Fibroblast of lung (primary cell): ENCODE measurements at places on chromosomes 5 and 9. TPM values are rescaled to one million over a fixed set of nuclear protein-coding genes. Genes with fewer than 3 reads are reported as not detected.

ZNF483 gene
- total RNA-seq = 1.5 and 4.3 TPM in 2 replicates

PROB1 gene
- total RNA-seq = 0.77 and 1.5 TPM in 2 replicates

PCDHB11 gene
- total RNA-seq = 0.77 and 1.7 TPM in 2 replicates

NUTM2F gene
- not detected in 2 replicates for total RNA-seq

BAAT gene
- total RNA-seq = not detected in 2 replicates

RNF14 gene
- total RNA-seq = 49.1 and 62.9 TPM in 2 replicates

SPINK1 gene
- total RNA-seq = not detected in 2 replicates

TAF11L10 gene
- total RNA-seq = not detected in 2 replicates

RABL6 gene
- 55.0 and 59.6 TPM in 2 replicates for total RNA-seq

CA9 gene
- total RNA-seq = 0.17 and 0.26 TPM in 2 replicates

F2RL1 gene
- 20.8 and 25.1 TPM in 2 replicates for total RNA-seq

C5orf52 gene
- total RNA-seq = not detected in 2 replicates

PARP8 gene
- total RNA-seq = 12.1 and 24.6 TPM in 2 replicates

FABP6 gene
- not detected in 2 replicates for total RNA-seq

TXNDC8 gene
- not detected in 2 replicates for total RNA-seq

FCN2 gene
- total RNA-seq = not detected in 2 replicates

RIOK2 gene
- 24.6 and 25.4 TPM in 2 replicates for total RNA-seq

PCDHGA5 gene
- total RNA-seq = 1.5 and 2.6 TPM in 2 replicates

EPB41L4A gene
- total RNA-seq = 0.50 and 0.51 TPM in 2 replicates

HTR4 gene
- total RNA-seq = not detected in 2 replicates

GRM6 gene
- total RNA-seq = not detected in 2 replicates

ARL10 gene
- total RNA-seq = 9.8 and 11.1 TPM in 2 replicates

STING1 gene
- total RNA-seq = 35.7 and 70.2 TPM in 2 replicates

MZB1 gene
- 0.17 TPM in 1 of 2 replicates, not detected in the other for total RNA-seq

MEF2C gene
- 5.4 and 12.2 TPM in 2 replicates for total RNA-seq

IFNB1 gene
- total RNA-seq = under 0.01 and 0.17 TPM in 2 replicates

SPATA31D4 gene
- not detected in 2 replicates for total RNA-seq

C5orf46 gene
- total RNA-seq = not detected in 2 replicates

DENND1A gene
- total RNA-seq = 8.2 and 13.0 TPM in 2 replicates

ACSL6 gene
- total RNA-seq = 0.26 and 0.33 TPM in 2 replicates

ZNF346 gene
- 12.8 and 14.9 TPM in 2 replicates for total RNA-seq

DMRT2 gene
- total RNA-seq = not detected in 2 replicates

SPINK4 gene
- not detected in 2 replicates for total RNA-seq

IFNA13 gene
- total RNA-seq = not detected in 2 replicates

SGCD gene
- total RNA-seq = 21.1 and 67.5 TPM in 2 replicates

GDA gene
- total RNA-seq = under 0.01 TPM in 1 of 2 replicates, not detected in the other

ST8SIA4 gene
- 0.26 and 0.33 TPM in 2 replicates for total RNA-seq
